Ovary (tissue), 10 donors: ENCODE measurements at places on chromosomes 4 and X.

DNA sequence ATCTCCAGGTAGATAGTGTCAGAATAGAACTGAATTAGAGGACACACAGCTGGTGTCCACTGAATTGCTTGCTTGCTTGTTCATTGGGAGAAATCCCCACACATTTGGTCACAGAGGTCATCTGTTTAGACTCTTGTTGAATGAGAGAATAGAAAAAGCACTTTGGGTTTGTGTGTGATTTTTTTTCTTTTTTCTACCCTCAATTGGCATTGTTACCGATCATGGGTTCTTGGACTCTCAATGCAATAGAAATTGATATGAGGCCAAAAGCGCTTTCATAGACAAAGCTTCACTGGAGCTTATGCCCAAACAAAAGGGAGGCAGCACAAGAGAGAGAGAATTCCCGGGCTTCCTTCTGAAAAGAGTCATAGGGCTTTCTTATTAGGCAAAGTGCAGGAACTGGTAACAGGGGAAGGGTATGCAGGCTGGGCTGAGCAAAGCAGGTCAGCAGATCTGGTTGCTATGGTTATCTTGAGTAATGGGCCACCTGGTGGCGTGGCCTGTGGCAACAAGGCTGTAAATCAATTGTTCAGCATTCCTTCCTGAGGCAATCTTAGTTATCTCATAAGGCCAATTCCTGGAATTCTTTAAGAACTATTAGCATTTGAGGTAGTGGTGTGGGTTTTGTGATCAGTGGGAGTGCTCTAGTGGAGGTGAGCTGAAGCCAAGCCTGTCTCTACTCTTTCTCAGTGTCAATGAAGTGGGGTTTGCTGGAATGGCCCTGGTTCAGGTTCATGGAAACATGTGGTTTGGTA, 5.3 kb upstream of the GPR82 start:
- DNase-seq: no peak

GRCh38 chr4:51894059-51894645, 51.2 kb downstream of the DCUN1D4 start:
- no peak for DNase-seq

DNA sequence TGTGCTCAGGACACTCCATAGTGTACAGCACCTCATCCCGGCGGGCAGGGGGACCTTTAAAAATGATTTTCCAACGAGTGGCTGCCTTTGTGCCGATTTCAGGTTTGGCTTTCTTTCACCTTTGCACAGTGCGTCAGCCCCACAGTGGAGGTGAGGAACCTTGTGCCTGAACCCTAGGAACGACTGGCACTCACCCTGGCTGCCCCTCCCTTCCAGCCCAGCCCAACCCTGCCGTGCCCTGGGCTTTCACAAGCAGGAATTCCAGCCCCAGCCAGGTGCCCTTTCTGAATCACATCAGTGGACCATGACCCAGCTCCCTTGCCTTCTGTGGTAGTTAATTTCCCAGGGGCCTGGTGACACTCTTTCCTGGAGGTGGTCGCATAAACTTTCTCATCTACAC, 1.3 kb downstream of the TMEM164 start:
- DNase-seq: no peak

- no peak for DNase-seq
Measured at GRCh38 chr4:144556636-144557035, 89.3 kb upstream of the HHIP start.

DNA sequence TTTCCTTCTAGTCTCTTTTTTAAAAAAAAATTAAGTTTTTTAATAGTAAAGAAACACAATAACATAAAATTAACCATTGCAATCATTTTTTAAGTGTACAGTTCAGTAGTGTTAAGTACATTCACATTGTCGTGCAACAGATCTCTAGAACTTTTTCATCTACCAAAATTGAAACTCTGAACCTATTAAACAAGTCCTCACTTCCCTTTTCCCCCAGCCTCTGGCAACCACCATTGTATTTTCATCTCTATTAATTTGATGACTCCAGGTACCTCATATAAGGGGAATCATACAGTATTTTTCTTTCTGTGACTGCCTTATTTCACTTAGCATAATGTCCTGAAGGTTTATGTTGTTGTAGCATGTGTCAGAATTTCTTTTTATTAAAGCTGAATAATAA, 31.8 kb downstream of the MSL3 start:
- no peak for DNase-seq

DNA sequence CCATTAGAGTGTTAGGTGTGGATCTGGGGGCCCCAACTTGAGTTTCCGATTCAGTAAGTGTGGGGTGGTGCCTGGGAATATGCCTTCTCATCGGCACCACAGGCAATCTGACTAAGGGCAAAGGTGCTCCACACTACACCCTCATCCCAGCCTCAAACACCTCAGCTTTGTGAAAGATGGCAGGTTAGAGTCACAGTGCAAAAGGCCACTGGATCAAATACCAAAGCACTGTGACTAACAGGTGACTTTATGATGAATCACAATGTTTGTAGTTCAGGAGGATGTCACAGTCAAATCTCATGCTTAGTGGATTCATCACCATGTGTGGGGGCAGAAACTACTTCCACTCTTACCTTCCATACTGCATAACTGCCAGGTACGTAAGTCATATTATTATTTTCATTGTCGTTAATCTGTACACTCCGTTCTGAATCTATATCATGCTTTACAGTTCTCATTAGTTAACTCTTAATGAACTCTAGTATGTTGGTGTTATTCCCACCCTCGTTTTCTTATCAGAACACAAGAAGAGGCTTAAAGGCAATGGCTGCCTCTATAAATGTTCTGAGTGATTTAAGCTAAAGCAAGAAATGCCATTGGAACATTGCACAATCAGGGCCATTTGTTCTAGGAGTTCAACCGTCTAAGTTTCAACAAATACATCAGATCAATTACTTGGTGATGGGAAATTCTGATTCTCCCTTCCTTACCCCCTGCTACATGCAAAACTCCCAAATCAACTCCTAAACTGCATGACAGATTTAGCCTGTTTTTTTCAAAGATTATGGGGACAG, 50.2 kb downstream of the PRKG2 start:
- no peak for DNase-seq

- DNase-seq: no peak
Measured at GRCh38 chrX:24002167-24002566, 24.8 kb downstream of the KLHL15 start.

GRCh38 chr4:182897601-182898478, 19.3 kb downstream of the DCTD start:
- DNase-seq: no peak

DNA sequence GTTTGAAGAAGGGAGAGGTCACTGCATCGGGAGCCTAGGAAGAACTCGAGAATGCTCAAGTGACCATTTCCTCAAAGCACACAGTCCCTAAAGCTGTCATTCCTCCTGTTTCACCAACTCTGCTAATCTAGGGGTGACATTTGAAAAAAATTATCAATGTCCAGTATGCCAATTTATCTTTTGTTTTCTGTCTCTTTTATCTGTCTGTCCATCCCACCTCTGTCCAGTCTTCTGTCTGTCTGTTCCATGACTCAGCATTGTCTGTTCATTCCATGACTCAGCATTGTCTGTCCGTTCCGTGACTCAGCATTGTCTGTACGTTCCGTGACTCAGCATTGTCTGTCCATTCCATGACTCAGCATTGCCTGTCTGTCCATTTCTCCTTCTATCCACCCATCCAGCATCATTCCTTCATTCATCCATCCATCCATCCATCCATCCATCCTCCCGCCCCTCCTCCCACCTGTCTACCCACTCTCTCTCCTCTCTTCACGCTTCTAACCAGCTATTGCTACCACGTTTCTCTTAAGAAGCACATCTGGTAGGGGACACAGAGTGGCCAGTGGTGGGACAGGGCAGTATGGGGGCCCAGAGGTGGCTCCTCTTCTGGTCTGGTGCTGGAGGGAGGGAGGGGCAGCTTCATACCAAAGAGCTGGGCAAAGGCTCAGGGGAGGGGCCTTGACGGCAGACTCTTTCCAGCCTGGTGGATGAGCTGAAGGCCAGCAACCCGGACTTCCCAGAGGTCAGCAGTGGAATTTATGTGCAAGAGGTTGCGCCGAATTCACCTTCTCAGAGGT, 34.1 kb downstream of the HTRA3 start:
- DNase-seq: peak; percentile 27

DNA sequence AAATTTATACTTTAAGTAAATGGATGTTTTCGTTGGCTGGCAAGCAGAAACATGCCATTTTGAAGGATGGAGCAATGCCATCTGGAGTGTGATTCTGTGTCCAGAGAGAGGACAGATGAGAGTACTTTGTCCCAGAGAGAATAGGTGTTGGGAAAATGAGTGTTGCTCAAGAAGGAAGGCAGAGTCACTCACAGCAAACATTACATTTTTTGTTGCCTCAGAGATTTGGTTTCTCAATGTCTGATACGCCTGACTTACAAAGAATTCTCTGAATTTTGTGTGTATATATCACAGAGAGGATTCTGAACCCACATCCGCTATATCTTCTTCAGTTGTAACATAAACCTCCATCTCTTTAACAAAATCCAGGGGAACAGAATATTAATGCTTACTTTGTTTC, 102.8 kb upstream of the PCDH18 start:
- DNase-seq: no peak

GRCh38 chr4:125444166-125444565, 129.4 kb downstream of the FAT4 start:
- DNase-seq: no peak

GRCh38 chrX:81542255-81542654, 340.4 kb downstream of the SH3BGRL start:
- no peak for DNase-seq

DNA sequence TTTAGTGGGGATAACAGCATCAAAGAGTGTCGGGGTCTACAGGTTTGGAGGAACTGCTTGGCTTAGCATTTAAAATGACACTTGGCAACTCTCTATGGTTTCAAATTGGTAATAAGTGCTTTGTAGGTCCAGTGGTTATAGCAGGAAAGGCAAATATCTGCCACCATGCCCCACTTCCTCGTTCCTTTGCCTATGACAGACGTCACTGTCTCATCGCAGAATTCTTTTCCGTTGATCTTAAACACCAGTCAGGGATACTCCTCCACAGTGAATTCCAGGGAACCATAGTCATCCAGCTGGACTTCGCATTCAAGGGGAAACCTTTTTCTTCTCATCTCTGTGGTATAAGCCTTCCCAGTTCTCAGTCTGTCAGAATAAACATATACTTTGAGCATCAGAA, 319.1 kb downstream of the GPAT3 start:
- no peak for DNase-seq

GRCh38 chr4:147447786-147448185, 33.1 kb upstream of the EDNRA start:
- no peak for DNase-seq

- DNase-seq: no peak
Measured at GRCh38 chrX:118665204-118665603, 62.2 kb upstream of the IL13RA1 start.

DNA sequence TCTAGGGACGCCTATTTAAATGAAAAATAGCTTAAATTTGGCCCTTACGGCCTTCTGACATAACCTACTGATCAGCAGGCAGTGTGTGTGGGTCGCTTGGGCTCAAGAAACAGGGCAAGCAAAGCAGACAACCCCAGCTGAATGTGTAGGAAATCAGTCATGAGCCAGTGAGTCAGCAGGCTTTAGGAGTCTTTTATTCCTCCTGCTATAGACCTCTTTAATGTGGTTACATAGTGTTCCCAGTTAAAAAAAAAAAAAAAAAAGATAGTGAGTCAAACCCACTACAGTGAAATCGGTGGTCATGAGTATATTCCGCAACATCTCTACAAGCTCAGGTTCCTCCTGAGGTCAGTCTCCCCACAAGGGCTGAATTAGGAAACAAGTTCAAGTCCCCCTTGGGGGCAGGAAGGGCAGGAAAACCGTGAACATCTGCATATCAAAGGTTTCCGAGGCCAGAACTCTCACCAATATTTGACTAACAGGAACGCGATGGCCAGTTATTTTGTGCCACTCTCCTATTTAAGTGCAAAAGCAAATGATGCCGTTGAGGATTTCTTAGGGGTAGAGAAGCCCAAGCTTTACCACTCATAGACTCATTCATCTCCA, 32.7 kb downstream of the ACSL1 start:
- no peak for DNase-seq

GRCh38 chr4:24846716-24847115, 51.3 kb downstream of the SOD3 start:
- no peak for DNase-seq

- DNase-seq: no peak
Measured at GRCh38 chr4:97500423-97500822, 642.9 kb downstream of the STPG2 start.

DNA sequence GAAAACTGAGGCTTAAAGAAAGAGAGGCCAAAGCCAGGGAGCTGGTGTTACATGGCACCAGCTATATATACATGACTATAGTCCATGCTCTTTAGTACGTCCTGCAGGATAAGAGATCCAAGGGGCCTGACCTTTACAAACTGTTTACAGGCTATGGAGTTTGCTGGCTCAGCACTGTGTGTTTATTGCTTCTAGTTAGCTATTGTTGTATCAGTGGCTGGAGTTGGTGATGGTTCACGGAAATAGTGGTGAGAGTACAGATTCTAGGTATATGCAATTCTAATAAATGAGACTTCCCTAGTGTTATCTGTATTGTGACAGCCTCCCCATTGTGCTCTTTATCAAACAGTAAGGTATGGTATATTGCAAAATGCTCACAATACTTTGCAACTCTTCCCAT, 46.5 kb downstream of the REPS2 start:
- no peak for DNase-seq

DNA sequence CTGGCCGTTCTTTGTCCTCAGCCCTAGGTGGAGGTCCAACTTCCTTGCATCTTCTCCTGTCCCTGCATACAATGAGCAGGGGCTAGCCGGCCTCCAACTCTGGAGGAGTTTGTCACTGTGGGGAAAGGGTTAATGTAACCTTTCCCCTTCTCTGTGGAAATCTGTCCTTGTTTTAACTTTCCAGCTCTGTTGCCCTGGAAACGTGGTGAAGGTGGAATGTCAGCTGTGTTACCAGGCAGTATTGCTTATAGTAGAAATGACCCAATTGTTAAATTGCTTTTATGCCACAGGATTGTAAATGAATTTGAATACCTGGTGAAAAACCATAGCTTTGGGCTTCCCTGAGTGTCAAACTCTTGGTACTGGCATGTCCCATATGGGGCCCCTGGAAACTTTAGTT, 131.6 kb upstream of the SCML1 start:
- no peak for DNase-seq

- DNase-seq: no peak
Measured at GRCh38 chr4:141570290-141570689, 66.1 kb upstream of the IL15 start.

- DNase-seq: no peak
Measured at GRCh38 chrX:48003367-48003757, 427 bp downstream of the ZNF182 start.

DNA sequence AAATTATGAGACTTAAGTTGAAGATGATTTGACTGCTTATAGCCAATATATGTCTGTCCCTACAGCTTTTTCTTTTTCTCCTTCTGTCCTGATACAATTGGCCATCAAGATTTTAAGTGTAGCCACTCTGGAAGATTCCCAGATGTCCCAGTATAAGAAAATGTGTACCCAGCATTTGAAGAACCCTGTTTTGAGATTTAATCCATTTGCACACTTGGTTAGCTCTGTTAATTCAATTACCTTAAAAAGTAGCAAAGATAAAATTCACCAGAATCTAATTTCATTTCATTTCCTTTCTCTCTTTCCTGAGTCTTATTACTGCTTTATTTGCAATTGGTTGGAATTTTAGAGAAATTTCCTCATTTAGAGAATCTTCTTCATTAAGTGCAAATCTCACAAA, 81.4 kb downstream of the DDIT4L start:
- no peak for DNase-seq

- peak; percentile 37 for DNase-seq
Measured at GRCh38 chrX:2679534-2680485, 11.3 kb upstream of the CD99 start.
